ENCODE measurements at places on chromosomes 13 and 19.

DNA sequence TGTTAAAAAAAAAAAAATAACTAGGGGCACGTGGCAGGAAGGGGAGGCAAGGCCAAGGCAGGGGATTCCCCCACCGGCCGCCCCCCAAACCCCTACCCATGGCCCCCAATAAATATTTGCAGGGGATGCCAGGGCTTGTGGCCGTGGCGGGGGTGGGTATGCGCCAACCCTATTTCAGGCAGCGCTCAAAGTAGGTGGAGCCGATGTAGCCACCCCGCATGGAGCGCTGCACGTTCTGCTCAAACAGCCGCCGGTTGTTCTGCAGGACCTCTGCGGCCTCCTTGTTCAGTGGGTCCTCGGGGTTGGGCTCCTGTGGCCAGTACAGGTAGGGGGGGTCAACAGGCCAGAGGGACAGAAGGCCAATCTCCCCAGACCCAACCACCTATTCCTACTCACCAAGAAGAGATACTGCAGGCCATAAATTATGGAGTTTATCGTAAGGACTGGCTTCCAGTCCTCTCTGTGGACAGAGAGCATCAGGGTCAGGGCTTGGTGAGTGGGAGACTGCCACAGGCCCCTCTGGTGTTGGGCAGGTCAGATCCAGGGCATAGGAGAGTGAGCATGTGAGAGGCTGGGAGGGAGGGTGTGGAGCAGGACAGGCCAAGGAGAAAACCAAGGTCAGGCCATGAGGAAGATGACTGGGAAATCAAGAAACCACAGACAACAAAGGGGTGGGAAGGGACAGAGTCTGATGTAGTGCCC is 1.2 kb upstream of the CHMP2A start:
- no peak for DNase-seq

- DNase-seq, result no peak
Observed at GRCh38 chr19:10431943-10432735, 11.8 kb downstream of the PDE4A start.

- no peak for DNase-seq
Observed at GRCh38 chr13:107347641-107348369, 779.9 kb upstream of the ARGLU1 start.

DNA sequence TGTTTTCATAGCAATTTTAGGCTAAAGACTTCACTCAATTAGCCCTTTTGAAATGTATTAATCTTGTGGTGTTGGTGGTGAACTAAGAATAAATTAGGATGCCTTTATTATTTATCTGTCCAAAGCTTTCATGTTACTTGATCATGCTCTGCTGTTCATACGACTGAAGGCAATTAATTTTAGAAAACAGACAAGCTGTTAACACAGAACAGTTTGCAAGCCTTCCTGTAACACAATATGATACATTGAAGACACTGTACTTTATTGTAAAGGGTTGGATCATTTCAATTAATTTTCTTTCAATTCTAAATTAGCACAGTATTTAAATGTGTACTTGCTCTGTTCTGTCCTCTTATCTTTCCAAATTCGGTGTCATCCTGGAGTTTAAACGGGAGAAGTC is 794.3 kb upstream of the MIR17HG start:
- no peak for DNase-seq

DNA sequence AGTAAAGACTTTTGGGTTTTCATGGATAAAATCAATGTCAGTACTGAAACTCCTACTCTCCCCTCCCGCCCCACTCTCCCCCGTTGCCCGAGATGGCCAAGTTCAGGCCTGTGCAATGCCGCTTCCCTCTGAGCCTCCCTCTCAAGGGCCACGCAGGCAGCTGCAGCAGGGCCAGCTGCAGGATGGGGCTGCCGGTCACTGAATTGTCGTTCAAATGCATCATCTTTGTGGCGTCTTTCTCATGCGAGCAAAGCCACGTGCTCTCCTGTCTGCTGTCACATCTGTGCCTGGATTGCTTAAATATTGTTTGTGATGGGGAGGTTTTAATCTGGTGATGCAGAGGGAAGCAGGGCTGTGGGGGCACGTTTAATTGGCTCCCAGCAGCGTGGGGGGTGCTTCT is 26.6 kb downstream of the SHISA2 start:
- DNase-seq, result no peak

DNA sequence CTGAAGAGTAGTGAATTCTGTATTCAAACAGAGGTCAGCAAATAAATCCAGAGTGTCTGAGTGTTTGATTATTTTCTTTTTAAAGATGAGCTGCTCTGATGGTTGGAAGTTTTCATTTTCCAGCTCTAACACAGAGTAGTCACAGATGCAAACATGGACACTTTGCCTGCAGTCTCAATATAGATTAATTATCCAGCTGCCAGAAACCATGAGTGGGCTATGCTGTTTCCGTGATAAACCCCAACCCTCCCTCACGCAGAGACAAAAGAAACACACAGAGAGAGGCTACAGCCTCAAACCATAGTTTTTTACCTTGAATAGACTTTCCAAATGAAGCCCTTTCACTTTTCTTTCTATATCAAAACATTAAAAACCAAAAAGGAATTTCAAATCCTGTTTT is 884.7 kb downstream of the DIAPH3 start:
- DNase-seq, result no peak

GRCh38 chr19:7263521-7263920 is 30.7 kb downstream of the INSR start:
- no peak for DNase-seq

- no peak for DNase-seq
Observed at GRCh38 chr13:27599845-27600553, 20.3 kb downstream of the LNX2 start.

GRCh38 chr13:25783076-25783475 is 268.7 kb downstream of the SHISA2 start:
- no peak for DNase-seq

- peak; percentile 57 for DNase-seq
Observed at GRCh38 chr19:35879770-35880317, 11.5 kb downstream of the APLP1 start.

DNA sequence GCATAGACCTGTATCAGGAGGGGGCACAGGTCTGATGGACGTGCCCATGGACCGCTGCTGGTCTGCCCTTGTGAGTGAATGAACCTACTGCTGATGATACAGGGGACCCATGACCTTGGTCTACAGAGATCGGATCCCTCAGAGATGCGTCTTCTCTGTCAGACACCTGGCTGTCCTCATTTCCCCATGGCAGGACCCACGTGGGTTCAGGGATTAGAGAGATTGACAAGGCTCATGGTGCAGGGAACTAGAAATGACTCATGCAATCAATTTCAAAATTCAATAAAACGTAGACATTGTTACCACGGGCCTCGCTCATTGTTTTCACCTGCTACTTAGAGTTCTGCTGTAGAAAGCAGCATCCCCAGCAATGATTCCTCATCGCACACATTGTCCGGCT is 962 bp upstream of the TPRX1 start:
- DNase-seq, result no peak

DNA sequence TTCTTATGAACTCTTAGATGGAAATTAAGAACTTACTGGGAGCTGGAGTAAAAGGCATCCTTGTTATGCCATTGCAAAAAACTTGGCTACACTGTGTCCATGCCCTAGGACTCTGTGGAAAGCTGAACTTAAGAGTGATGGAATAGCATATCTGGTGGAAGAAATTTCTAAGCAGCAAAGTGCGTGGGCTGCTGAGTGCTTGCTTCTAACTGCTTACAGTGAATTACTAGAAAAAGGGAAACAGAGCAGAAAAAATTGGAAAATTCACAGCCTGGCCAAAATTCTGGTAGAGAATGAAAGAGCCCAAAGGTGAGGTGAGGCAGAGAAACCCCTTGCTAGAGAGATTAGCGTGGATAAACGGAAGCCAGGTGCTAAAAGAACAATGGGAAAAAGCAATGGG is 44.3 kb downstream of the ALOX5AP start:
- DNase-seq, result no peak

DNA sequence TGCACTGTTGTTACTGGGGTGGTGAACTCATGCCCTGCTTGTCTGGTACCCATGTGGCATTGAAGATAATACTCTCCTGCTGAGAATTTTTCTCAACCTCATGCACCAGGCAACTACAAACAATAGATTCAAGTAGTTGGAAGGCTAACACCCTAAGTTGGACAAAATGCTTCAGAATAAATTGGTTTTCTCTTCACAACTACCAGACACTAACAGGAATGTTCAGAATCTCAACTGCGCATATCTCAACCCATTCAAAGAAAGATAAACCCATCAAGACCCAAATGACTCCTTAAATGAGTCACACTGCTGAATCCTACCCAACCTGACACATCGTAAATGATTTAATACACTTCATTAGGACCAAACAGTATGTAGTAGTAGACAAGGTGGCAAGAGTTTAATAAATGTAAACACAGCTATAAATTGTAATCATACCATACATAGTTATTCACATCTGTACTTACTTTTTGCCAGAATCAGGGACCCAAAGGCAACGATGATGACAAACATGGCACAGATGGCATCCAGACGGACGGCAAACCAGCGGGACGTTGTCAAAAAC is 227.4 kb downstream of the ABCC4 start:
- no peak for DNase-seq

DNA sequence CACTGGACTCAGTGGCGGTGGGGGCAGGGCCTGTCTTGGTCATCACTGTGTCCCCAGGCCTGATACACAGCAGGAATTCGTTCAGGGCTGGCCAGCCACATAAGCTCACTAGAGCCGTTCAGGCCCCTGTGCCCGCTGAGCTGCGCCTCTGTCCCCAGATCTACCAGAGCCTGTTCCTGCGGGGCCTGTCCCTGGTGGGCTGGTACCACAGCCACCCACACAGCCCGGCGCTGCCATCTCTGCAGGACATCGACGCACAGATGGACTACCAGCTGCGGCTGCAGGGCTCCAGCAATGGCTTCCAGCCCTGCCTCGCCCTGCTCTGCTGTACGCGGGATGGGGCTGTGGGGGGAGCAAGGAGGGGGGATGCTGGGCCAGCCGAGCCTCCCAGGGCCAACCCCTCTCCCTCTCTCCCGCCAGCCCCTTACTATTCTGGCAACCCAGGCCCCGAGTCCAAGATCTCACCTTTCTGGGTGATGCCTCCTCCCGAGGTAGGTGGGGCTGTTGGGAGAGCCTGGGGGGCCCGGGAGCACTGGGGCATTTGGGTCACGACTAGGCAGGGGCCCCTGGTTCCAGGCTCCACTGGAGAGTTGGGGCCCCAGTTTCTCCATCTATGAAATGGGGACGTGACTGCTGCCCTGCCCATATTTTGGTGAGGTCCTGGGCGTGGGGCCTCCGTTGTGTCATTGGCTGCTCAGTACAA is 13.9 kb downstream of the MPND start:
- no peak for DNase-seq

GRCh38 chr19:35310811-35311465 is 18.0 kb upstream of the CD22 start:
- DNase-seq, result no peak

- no peak for DNase-seq
Observed at GRCh38 chr13:23707674-23708073, 137.5 kb downstream of the TNFRSF19 start.

GRCh38 chr19:9878511-9879196 is 43.5 kb downstream of the PIN1 start:
- DNase-seq, result no peak

GRCh38 chr13:71634602-71635443 is 232.2 kb downstream of the DACH1 start:
- peak; percentile 31 for DNase-seq

- DNase-seq, result no peak
Observed at GRCh38 chr19:15252398-15253018, 20.3 kb upstream of the EPHX3 start.

DNA sequence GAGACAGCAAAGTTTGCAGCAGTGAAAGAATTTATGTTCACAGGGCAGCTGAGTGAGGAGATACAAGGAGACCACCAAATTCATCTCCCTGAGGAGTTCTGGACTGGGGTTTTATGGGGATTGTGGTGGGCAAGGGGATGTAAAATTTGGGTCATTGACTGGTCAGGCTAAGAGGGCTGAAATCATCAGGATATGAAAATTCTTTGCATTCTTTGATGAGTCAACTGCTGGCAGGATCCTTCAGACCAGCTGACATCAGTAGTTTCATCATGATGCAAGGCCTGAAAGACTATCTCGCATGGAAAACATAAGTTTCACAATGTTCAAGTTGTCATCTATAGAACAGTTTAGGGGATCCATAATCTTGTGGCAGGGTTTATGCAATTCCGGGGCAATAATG is 869.5 kb upstream of the PCDH9 start:
- DNase-seq, result no peak

DNA sequence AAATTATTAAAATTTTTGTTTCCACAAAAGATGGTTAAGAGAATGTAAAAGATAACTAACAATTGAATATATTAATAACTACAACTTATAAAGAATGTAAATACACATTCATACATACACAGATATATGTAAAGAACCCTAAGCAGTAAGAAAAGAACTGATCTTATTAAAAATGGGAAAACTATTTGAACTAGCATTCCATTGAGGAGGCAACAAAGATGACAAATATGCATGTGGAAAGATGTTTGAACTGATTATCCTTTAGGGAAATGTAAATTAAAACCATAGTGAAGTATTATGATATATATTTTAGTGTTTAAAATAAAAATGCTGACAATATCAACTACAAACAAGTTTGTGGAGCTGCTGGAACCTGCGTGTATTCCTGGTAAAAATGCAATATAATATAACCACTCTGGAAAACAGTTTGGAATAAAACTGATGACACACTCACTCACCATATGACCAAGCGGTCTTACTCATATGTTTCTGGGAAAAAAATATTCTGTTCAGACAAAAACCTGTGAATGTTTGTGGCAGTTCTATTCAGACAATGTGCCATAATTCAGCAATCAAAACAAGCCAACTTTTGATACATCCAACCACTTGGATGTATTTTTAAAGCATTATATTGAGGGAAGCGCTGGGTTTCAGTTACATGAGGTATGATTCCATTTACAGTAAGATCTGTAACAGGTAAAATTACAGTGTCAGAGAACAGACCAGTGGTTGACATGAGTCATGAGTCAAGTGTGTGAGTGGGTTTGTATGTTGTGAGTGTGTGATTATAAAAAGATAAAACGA is 694.4 kb upstream of the SLITRK5 start:
- DNase-seq, result no peak

All from NCI-H526 treated with DMSO at 0.1 percent for 48 hours (cell line).